ENCODE measurements at places on chromosomes 13 and 19. TPM values are rescaled to one million over a fixed set of nuclear protein-coding genes. Genes with fewer than 3 reads are reported as not detected.
A peak's percentile ranks its signal among the peaks of the same experiment; 100 is the strongest.

CHERP gene
- total RNA-seq = 7.7 TPM

RCBTB1 gene
- total RNA-seq = 22.1 TPM

SLC46A3 gene
- total RNA-seq = 12.1 TPM

DNA sequence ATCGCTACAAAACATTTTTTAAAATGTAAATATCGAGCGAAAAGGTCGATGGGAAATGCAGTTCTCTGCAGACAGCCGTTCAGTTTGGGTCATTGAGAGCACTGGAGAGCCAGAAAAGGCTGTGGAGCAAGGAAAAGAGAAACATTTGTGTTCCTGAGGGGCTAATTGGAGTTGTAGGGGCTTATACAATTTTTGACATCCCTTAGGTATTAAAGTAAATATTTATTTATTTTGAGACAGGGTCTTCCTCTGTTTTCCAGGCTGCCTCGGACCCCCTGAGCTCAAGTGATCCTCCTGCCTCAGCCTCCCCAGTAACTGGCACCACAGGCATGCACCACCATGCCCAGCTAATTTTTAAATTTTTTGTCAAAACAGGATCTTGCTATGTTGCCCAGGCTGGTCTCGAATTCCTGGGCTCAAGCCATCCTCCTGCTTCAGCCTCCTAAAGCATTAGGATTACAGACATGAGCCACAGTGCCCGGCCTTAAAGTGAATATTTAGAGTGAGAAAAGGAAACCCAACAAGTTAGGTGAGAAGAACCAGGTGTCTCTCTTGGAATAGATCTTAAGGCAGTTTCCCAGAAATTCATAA lies 825 bp upstream of the YIF1B start:
- H3K36me3 ChIP-seq = no peaks in the 10 kb centered on the region
- peaks cover 10% of the 10 kb centered on the region for H3K4me1 ChIP-seq
- peak overlapping the region; percentile 66 for H3K4me3 ChIP-seq
- no peak for DNase-seq
- H3K27me3 ChIP-seq = no peaks in the 10 kb centered on the region
- H3K27ac ChIP-seq = peak overlapping the region; percentile 80

DNA sequence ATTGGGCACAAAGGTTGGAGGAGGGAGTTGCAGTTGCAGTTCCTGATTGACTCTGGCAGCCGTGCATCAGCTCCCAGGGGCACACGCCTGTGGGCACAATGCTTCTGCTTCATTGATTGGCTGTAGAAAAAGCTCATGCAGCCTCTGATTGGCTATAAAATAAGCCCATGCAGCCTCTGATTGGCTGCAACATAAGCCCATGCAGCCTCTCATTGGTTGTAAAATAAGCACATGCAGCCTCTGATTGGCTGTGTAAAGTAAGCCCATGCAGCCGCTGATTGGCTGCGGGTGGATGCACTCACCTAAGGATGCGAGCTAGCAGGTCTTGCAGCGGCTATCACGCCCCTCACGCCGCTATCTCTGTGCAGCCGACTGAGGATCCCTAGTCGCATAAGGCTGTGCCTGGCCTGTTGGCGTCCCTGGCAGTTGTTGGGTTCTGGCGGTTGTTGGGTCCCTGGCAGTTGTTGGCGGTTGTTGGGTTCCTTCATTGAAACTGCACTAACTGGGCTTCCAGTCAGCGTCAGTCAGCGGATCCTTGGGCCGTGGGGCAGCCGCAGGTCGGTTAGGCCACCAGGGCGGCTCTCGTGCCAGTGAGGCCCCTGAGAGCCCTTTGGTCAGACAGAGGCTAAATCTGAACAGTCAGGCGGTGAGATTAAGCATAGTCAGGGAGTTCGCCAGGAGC lies at the start of gene SIGLECL1:
SIGLECL1 (plus strand) TSS at position 295 of the 682 bp plus-strand sequence. CDS start 12,993 bp downstream, outside the sequence.
- H3K4me3 ChIP-seq = no peak within 1 kb of the TSS
- H3K27me3 ChIP-seq = no peaks in the 10 kb centered on the region
- DNase-seq = no peak
- H3K27ac ChIP-seq = no peak within 1 kb of the TSS
- no peaks in the 10 kb centered on the region for H3K4me1 ChIP-seq
- no peaks in the 10 kb centered on the region for H3K36me3 ChIP-seq
